Fibroblast of skin of left biceps (primary cell): ENCODE measurements at places on chromosomes 6 and 20.
A peak's percentile ranks its signal among the peaks of the same experiment; 100 is the strongest.

GRCh38 chr20:24273251-24273650, 196.2 kb upstream of the SYNDIG1 start:
- no peak for DNase-seq

- DNase-seq = no peak
Observed at GRCh38 chr20:55650657-55651360, 354.5 kb downstream of the CBLN4 start.

GRCh38 chr6:81878479-81878878, 126.0 kb upstream of the TENT5A start:
- no peak for DNase-seq

GRCh38 chr6:157981395-157982101, at the start of gene SYNJ2:
SYNJ2 (plus strand) TSS chr6:157981863; CDS start chr6:157981962, 99 bp downstream.
- peak; percentile 47 for DNase-seq

GRCh38 chr6:45727819-45728449, 287.7 kb downstream of the CLIC5 start:
- no peak for DNase-seq

DNA sequence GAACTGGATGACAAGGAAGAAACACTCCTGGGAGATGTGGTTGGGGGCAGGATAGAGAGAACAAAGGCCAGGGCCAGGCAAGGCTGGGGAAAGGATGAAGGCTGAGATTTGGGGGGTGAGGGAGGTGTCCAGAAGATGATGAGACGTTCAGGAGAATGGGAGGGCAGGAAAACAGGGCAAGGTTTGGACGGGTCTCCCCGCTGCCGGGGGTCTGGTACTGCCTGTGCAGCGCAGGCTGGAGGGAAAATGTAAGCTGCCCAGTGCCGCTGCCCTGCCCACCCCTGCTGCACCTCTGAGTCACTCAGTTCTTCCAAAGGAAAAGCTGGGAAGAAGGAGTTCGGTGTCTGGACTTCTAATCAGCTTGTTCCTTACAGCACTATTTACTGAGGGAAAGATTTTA, 130.9 kb downstream of the DTNBP1 start:
- no peak for DNase-seq

DNA sequence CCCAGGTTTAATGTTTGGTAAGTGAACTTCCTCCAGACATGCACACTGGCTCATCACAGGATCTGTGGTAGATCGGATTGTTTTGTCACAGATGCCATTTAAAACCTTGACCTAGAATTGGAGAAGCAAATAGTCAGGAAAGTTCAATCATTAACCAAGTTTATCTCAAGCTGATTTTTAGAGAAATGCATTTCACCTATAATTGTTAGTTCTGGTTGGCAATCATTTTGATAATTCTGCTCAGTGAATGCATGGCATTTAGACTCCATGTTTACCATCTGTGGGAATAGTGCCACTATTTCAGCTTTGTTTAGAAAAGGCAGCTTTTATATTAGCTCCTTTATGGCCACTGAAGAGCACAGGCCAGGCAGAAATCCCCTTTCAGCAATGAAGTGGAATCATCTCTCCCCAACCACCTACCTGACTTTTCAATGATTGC, 73.9 kb upstream of the IPCEF1 start:
- no peak for DNase-seq
